ENCODE measurements at places on chromosomes 2 and 18. TPM values are rescaled to one million over a fixed set of nuclear protein-coding genes. Genes with fewer than 3 reads are reported as not detected.

DNA sequence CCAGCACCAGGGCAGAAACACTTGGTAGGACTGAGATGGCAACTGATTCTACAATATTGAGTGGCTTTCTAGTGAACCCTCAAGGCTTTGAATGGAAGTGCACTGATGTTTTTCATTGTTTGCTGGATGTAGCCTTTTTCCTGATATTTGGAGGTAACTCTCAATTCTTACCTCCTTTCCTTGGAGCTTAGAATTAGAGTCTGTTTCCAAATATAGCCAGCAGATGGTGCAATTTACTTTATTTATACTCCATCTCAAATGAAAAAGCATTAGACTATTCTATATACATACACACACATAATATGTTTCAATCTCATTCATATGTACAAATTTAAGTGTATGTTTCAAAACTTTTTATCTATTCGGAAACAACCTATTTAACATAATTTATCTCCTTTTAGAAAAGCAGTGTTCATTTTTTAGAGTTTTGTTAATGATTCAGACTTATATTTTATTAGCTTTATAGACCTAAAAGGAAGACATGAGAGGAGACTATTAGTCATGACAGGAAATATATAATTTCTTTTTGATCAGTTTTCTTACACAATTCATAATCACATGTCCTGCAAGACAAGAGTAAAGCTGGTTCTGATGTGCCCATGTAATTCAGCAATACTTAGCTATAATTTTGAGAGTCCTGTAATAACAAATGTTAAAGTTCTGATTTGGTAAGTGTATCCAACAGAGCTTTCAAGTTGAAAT is 124.8 kb downstream of the NUP35 start:
- no peak for DNase-seq

GRCh38 chr2:10326707-10327594 is 24.2 kb downstream of the HPCAL1 start:
- no peak for DNase-seq

DNA sequence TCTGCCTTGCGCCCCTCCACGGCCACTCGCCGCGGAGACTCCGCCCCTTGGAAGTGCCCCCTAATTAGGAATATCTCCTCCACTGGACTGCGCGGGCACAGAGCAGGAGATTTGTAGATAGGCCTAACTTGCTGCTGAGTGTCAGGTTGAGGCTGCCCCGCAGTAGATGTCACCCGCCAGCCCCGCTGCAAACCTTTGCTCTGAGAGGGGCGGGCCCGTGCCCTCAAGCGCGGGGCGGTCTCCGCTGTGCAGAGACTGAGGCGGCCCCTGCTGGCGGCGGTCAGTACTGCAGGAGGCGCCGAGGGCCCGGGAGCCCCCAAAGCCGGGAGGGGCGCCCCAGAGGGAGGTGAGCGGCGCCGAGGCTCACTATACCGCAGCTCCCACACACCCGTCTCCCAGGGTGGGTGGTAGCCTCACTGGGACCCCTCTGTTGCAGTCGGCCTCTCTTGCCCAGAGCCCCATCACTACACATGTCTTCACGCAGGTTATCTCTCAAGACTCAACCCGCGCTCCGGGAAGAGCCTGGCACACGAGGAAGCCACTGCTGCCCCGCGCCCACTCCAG is 2.9 kb upstream of the NEURL3 start:
- DNase-seq, result peak; percentile 32

DNA sequence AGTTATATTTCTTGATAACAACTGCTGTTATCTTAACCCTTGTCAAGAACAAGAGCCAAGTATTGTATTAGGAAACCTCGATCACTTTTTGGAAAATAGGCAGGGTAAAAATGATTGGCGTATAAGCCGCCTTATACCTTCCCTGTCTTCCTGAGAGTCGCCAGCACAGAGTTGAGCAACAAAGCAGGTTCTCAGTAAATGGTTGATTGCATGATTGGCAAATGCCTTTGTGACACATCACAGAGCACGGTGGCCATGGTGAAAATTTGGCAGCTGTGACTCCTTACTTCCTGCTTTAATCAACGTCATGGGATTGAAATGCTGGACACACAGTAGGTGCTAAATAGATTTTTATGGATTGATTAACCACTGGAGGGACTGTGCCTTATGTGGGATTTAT is 3.9 kb upstream of the KLHL29 start:
- no peak for DNase-seq

DNA sequence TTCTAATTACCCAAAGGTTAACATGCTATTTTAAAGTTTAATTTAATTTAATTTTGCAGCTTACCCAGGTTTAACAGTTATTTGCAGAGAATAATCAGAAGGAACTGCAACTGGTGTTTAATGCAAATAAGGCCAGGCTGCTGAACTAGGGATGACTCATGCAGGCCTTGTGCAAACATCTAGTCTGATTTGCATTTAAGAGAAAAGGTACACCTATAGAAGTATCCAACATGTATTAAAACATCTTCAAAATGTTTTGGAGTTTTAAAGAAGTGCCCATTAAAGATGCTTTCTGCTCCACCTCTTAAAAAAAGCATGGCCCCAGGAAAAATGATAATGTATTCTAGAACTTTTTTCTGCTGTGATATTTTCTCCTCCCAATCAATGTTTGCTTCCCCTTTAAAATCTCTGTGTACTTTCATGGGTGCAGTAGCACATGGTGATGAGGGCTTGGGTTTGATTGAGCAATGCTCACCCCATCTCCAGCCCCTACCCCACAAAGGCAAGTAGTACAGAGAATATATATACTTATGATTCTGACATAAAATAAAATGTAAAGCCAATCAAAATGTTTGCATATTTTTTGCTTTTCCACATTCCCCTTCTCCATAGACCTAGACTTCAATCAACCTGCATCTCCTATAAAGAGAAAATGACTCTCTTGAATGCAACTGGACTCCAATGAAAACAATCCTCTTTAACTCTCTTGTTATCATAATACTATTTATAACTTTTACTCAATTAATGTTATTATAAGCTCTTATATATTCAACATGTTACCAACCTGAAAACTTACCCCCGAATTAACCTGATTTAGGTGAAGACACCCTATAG is 54.1 kb downstream of the ATP8B1 start:
- no peak for DNase-seq

GRCh38 chr2:85309699-85310321 is 18.0 kb downstream of the TGOLN2 start:
- DNase-seq, result no peak

DNA sequence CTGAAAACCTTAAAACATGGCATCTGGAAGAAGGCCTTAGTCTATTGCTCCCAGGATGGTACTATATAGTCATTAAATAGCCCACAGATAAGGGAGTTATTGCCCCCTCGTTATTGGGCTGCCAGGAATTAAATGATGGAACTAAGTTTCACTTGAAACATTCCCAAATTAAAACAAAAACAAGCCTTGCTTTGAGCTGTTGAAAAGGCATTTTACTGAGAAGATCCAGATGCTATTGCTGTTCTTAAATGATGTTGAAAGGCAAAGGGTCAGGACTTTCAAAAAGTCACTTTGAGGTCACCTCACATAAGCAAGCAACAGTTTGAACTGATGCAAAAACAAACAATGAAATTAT is 2.0 kb upstream of the AMMECR1L start:
- DNase-seq, result no peak

DNA sequence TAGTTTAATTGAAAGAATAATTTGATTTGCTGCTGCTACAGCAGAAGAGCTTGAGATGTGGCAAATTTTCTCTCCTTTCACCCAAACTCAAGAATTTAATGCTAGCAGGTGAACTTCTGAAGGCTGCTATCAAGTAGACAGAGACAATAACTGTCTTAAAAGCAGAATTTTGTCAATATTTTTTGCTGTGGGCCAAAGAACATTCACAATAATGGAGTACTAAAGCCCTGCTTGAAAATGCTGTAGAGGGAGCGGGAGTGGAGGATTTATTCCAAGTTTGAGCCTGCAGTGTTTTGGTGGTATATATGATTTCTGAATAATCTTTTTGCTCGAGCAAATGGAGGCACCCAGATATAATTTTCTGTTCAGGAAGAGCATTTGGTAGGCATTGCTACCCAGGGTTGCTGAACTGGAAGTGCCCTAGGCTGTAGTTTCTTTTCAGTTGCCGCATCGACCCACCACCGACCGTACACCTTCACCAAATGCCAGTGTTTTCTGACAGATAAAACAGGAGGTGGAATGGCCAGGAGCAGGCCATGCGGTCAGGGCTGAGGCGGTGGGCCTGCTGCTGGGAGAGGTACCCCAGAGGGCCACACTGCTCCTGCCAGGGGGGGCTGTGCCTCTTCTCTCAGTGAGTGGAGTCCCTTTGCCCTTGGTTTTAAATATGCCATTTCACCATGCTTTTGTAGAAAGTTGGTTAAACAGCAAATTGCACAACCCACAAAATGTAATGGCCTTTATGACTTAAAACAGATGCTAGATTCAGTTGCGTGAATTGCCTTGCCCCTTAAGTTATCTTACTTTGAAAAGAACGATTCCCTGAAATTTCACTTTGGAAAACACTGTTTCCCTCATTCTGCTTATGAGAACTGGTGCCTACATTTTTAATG is 36.4 kb downstream of the TSHZ1 start:
- DNase-seq, result no peak

GRCh38 chr2:222688917-222689316 is 17.5 kb downstream of the MOGAT1 start:
- no peak for DNase-seq

DNA sequence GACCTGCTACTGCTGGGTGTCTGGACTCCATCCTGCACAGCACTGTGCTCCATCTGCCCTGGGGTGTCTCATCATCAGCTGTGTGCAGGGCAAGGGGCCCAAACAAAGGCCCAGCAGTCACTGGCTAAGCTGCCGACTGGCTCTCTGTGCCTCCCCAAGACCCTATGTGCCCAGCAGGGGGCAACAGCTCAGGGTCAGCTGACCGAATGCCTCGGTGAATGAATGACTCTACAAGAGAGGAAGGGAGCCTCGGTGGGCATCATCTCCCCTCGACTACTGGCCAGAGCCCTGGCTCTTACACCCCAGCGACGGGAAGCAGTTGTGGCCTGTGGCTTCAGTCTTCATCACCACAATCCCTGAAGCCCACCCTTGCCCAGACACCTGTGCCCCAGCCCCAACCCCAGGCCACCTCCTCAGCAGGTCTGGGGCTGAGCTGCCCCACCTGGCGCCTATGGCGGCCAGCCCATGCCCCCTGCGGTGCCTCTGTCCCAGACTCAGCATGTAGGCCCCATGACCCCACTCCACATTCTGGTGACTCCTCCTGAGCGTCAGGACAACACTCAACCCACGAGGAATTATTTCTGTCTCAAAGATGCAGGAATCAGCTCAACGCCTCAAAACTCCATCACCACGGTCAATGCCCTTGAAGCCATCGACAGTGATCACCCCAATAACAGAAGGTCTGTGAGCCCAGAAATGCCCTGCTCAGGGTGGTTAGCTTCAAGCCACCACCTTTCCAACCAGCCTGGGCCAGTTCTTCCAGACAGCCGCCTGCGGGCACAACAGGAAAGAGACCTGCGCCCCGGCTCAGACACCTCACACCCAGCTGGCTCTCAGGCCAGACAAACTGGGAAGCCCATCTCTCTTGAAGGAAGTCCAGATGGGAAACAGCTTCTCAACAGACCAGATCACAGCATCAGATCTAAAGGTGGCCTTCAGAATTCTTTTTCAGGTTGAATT is 1.6 kb upstream of the GPR17 start:
- DNase-seq, result no peak

DNA sequence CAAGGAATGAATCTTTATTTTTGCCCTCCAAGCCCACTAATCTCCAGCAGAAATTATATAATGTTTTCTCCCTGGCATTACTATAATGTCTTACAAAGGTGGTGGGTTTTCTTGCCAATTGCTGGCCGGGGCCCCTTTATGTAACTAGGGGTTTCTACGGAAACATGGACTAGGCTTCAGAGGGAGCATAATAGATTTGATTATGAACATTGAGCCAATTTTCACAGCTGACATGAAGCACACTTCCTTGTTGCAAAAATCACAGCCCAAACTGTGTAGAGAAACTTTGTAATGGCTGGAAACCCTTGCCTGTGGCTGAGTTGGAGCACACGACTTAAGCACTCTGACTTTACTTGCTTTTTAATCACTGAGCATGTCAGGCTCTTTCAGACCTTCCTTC is 3.8 kb upstream of the CYRIA start:
- no peak for DNase-seq

- no peak for DNase-seq
These were observed 78.1 kb downstream of the CIB4 start for GRCh38 chr2:26562811-26563645.

GRCh38 chr2:67242456-67242855 is 154.7 kb upstream of the ETAA1 start:
- DNase-seq, result no peak

GRCh38 chr2:191171708-191172355 is 21.0 kb upstream of the STAT4 start:
- no peak for DNase-seq

DNA sequence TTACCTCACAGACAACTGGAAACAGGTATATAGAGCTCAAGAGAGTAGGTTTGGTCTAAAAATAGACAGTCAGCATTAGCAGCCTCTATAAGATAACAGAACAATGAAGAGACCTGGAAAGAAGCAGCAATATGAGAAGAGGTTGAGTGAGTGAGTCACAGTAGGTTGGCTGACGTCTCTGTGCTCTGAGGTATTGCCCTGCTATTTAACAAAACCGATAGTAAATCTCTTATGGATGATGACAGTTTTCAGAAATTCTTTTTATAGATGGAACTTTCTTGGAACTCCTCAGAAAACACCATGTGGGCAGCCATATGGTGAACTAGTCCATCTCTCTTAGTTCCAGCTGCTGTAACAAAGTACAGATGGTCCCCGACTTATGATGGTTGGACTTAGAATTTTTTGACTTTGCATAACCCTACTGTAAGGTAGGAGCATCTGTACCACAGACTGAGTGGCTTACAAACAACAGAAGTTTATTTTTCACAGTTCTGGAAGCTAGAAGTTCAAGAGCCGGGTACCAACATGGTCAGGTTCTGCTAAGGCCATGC is 123.5 kb downstream of the MBD2 start:
- no peak for DNase-seq

DNA sequence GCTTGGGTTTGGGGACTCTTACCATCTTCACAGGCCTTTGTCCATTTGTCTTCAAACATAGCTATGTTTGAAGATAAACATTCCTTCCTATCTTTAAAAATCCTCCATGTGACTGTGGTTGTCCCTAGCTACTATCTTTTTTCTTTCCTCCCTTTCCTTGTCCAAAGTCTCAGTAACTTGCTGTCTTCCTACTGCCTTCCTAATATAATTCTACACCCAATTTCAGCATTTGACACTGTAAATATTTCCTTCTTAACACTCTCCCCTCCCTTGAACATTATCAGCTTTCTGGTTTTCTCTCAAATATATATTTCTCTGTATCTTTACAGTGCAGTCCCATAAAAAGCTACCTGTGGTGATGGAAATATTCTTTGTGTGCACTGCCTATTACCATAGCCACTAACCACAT is 5.3 kb upstream of the SP3 start:
- DNase-seq, result no peak

GRCh38 chr2:1671916-1672315 is 72.4 kb downstream of the PXDN start:
- DNase-seq, result no peak

GRCh38 chr2:223882715-223883114 is 45.3 kb upstream of the AP1S3 start:
- DNase-seq, result no peak

Gene TWIST2
- 0.16 TPM for total RNA-seq

Gene SLC23A3
- total RNA-seq, result 0.31 TPM

Gene SP140
- total RNA-seq, result 1.1 TPM

Gene SLC9A2
- 2.0 TPM for total RNA-seq

Gene MGAT4A
- 40.7 TPM for total RNA-seq

Gene UGT1A5
- total RNA-seq, result not detected

Gene TMEM247
- not detected for total RNA-seq

Gene CHRNA1
- total RNA-seq, result not detected

Gene HOXD12
- total RNA-seq, result not detected

Data from occipital lobe (tissue), 3 donors.